ENCODE measurements at places on chromosomes 2 and 18.
A peak's percentile ranks its signal among the peaks of the same experiment; 100 is the strongest.

GRCh38 chr2:149156971-149157740 is 118.7 kb downstream of the LYPD6B start:
- DNase-seq = no peak

GRCh38 chr2:215141706-215142105 is 3.3 kb upstream of the ABCA12 start:
- no peak for DNase-seq

DNA sequence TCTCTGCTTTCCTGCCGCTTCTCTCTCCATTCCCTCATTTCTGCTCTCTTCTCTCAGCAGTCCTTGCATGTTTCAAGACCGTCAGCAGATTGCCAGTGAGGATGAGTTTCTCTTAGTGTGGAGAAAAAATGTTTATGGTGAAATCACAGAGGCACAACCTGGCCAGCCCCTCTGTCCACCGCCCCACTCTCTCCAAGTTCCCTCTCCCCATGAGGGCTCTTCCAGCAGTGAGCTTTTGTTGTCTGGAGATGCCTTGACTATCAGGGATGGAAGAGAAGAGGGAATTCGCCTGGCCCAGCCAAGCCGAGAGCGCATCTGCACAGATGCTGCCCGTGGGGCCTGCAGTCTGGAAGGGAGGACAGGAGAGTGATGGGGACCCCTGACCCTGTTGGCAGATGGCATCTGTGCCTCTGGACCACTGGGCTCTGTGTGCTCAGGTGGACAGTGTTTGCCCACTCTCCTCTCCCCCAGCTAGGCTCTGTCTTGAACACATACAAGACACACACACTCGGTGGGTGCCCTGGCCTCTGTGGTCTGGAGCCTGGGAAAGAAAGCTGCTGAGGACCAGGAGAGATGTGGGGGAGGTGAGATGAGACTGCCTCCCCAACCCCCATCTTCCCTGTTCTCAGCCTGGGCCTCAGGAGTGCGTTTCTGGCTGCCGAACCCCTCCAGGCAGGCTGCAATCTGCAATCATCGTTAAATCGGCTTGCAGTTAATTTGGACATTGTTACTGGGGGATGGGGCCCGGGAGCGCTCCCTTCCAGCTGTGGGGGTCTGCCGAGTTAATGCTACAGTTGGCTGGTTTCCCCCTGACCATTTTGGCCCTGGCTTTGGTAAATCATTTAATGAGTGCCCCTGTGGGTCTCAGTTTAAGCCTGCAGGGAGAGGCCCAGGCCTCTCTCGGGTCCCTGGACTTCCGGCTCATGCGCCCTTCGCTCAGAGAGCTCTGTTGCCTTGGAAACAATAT is 4.5 kb downstream of the ITM2C start:
- DNase-seq = no peak

DNA sequence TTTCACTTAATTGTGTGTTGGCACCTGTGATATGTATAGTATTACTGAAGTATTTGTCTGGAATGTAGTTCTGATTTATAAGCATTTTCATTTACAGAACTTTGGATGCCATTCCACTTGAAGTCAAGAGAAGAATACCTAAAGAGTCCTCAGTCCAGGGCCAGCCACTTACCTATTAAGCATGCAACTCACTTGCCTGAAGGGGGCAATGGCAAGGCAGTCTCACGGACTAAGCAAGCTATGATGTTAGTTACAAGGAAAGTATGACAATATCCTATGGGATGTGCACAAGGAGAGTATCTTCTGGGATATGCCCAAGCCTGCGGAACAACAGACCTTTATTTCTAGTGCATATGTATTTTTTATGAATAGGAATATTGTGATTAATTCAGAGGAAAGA is 369.4 kb upstream of the GCFC2 start:
- DNase-seq = no peak

DNA sequence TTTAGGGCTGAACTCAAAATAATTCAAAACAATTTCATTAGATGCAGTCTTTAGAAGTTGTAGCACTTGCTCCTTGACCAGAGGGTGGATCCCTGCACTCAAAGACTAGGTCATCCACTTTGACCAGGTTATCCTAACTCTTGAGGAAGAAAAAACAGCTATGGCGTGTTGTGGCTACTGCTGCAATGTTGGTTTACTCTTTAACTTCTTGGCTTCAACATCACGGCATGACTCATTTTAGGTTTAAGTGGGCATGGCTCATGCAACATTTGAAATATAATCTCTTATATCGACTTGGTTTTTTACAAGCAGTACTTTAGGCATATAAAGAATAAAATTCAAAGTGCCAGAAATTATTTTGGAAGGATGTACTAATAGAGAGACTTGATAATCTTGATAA is 35.4 kb downstream of the ANKRD29 start:
- DNase-seq = no peak

DNA sequence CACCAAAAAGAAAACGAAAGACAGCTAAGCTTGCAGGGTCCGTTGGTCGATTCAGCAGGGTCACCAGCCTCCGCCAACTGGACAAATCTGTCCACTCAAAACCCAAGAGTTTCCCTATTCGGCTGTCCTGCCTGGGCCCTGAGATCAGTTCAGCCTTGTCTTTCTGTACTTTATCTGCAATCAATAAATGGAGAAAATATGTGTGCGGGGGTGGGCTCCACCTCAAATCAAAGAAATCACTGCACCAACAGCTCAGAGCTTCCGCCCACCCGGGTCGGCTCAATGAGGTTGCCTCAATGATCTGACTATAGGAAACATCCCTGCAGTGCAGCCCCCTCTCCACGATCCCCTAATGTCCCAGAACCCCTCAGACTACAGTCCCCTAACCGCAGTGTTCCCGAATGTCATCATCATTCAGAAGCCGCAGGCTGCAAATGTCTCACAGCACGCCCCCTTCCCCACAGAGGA is 447 bp downstream of the GGCX start:
- no peak for DNase-seq

DNA sequence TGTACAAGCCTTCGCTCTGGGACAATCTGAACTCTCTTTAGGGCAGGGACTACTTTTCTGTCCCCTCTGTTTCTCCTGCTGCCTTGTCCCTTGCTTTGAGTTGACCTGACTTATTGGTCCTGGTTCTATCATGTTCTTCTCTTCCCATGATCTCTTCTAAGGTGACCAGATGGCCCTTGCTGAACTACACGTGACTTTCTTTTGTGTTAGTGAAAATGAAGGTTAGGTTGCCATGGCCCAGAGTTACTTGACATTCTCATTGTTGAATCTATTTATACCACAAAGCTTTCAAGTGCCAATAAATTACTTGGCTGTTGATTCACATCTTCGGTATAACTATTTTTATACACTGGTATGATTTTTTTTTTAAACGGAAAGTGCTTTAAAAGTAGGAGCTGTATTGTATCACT is 24.4 kb downstream of the MRPL33 start:
- DNase-seq = no peak

DNA sequence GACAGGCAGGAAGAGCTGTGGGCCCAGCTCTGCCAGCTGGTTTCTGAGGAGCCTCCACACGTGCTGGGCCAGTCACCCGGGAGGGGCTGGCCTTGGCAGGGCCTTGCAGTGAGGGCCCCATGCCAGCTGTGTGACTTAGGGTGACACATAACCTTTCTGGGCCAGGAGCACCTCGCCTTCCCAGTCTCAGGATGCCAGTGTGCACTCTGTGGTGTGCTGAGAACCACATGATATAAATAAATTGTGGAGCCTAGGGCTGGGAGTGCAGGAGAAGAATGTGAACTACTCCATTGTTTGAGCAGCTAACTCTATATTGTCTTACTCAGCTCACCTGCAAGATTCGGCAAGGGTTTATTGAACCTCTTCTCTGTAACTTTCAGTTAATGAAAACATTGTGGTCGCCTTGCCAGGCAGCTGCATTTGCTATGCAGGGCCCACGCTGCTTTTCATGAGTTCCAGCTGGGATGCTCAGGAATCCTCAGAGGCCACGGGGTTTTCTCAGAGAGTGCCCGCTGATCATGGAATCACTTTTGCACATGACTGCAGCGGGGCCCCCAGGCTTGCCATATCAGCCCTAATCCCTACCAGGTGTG is 222.3 kb downstream of the SH3RF3 start:
- DNase-seq = no peak

- DNase-seq = no peak
Observed at GRCh38 chr18:63774511-63774910, 707 bp upstream of the SERPINB7 start.

- DNase-seq = no peak
Observed at GRCh38 chr2:224932522-224932921, 109.7 kb downstream of the DOCK10 start.

DNA sequence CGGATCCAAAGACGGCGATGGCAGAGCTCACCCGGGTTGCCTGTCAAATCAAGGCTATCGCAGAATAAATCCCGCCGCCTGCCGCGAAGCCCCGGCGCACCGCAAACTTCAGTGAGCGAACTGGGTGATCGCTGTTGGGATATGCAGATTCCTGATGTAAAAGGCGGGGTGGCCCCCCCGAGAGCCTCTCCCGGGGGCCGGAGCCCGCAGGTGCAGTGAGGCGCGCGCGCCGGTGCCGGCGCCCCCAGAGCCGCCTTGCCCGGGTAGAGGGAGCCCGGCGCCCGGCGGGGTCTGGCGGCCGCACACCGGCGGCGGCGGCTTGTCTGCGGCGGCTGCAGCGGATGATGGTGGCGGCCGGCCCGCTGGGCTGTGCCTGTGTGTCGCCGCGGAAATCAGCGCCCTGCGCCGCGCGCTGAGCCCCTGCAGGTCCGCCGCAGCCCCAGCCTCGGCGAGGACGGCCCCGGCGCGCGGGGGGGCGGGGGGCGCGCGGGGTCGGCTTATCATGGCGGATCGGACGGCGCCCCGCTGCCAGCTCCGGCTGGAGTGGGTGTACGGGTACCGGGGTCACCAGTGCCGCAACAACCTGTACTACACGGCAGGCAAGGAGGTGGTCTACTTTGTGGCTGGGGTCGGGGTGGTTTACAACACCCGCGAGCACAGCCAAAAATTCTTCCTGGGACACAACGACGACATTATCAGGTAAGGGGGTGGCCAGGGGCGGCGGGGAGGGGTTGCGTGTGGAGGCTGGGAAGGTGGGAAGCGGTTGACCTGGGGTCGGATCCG is 1.3 kb downstream of the EML6 start:
- no peak for DNase-seq

DNA sequence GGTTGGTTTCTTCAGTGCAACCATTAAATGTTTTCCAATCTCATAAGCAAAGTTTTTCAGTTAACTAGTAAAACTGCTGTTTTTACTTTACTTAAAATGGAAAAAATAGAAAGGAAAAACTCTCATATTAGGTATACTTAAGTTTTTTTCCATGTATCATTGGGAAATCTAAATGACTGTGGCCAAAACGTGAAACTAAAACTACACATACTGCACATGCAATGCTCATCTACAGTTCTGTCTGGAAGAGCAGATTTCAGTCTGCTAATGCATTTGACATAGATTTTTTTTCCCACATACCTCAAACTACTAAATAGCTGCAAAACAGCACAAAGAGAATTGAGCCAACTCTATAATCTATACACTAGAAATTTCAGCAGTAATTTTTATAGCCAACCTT is 62.6 kb downstream of the COL5A2 start:
- no peak for DNase-seq

- no peak for DNase-seq
Observed at GRCh38 chr2:12674644-12675328, 42.0 kb upstream of the TRIB2 start.

- DNase-seq = no peak
Observed at GRCh38 chr2:235305678-235306077, 188.2 kb upstream of the AGAP1 start.

GRCh38 chr2:187453078-187453641 is 5.1 kb upstream of the CALCRL start:
- DNase-seq = no peak

- DNase-seq = no peak
Observed at GRCh38 chr2:134639265-134639664, 79.5 kb downstream of the TMEM163 start.

- DNase-seq = no peak
Observed at GRCh38 chr2:31192396-31192795, 24.9 kb downstream of the CAPN14 start.

- no peak for DNase-seq
Observed at GRCh38 chr2:157158111-157158510, 99.4 kb upstream of the GALNT5 start.

DNA sequence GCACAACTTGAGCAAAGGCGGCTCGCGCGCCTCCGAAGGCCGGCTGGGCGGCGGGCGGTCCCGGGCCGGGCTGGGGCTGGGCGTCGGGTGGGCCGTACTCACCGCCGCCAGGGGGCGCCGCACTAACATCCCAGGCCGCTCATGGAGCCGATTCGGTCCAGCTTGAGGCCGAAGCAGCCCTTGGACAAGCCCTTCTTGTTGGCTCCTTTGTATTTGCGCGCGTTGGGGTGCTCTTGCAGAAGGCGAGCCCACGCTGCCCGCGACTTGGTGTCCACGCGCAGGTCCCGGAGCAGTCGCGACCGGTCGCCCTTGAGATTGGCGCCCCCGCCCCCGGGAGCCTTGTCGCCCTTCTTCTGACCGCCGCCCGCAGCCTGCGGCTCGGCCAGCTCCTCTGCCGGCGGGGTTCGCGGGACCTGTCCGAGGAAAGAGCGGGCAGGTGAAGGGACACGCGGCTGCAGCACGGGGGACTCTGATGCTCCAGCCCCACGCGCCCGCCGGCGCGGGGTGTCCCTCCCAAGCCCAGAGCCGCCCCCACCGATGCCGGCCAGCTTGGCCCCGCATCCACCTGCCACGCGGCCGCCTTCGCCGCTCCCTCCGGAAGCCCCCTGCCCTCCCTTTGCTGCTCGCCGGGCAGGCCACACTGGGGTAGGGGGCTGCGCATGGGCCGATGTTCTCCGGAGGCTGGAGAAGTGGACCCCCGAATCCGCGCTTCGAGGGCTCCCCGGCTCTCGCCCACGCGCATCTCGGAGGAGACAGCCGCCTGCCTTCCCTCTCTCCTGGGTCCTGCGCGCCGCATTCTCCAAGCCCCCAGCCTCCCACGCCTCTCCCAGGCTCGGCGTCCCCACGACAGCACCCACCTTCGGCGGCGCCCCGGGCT is 655 bp downstream of the NPPC start:
- DNase-seq = peak; percentile 56

DNA sequence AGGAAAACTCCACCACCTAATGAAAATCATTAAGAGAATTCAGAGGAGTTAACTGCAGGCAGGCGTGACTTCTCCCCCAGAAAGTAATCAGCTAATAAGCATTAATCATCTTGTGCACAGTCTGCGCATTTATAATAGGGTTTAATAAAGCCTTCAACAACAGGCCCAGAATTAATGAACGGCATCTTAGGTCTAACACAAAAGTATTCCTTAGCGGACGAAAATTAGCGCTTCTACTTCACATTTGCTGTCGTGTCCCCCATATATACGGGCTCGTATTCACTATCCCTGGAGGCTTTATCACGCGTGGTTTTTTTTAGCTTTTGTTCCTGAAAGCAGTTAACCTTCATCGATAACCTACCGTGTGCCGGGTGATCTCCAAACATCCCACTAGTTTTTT is 1.8 kb downstream of the ATP8B1 start:
- DNase-seq = no peak

- no peak for DNase-seq
Observed at GRCh38 chr18:65938592-65939372, 188.0 kb downstream of the CDH7 start.

Measured in CD4-positive, alpha-beta T cell treated with Interleukin-6 at 100 ng/mL for 8 hours (primary cell).